ENCODE measurements at places on chromosomes 4 and X. TPM values are rescaled to one million over a fixed set of nuclear protein-coding genes. Genes with fewer than 3 reads are reported as not detected.

GAGE2A gene
- not detected for total RNA-seq

SHROOM4 gene
- total RNA-seq: not detected

DNA sequence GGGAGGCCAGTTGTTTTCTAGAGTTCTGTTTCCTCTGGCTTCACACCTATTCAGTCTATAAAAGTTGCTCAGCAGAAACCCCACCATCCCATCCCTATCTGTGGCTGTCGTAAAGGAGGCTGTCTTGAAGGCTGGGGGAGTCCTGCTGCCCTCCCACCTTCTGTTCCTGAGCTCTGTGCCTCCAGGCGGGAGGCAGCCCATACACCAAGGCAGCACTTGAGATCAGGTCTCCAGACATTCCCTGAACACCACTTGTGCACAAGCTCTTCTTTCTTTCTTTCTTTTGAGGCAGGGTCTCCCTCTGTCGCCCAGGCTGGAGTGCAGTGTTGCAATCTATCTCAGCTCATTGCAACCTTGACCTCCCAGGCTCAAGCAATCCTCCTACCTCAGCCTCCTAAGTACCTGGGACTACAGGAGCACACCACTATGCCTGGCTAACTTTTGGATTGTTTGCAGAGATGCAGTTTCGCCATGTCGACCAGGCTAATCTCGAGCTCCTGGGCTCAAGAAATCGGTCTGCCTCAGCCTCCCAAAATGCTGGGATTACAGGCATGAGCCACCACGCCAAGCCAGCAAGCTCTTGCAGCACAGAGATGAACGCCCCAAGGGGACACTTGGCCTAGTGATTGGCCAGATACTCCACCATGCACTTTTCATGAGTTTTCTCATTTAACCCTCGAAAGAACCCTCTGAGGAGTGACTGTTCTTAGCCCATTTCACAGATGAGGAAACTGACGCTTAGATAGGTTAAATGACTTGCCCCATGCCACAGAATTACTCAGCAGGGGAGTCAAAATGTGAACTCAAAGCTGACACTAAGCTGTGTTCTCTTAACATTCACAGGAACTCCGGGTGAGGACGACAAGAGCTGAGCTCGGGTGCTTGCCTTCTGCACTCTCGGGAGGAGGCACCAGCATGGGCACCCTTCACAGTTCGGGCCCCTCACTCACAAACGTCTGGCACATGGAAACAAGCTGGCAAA lies 55.8 kb upstream of the ENPP6 start:
- H3K4me1 ChIP-seq: peaks cover 39% of the 10 kb centered on the region
- peaks cover 9% of the 10 kb centered on the region for H3K36me3 ChIP-seq
- no peak for DNase-seq
- H3K27ac ChIP-seq: peak overlapping the region; percentile 91
- peaks cover 1% of the 10 kb centered on the region for H3K27me3 ChIP-seq

- H3K4me1 ChIP-seq: peaks cover 11% of the 10 kb centered on the region
- no peak overlapping the region for H3K4me3 ChIP-seq
- H3K27ac ChIP-seq: no peak overlapping the region
- H3K27me3 ChIP-seq: peaks cover 9% of the 10 kb centered on the region
These were observed 3.0 kb upstream of the HTRA3 start for GRCh38 chr4:8266508-8266907.

DNA sequence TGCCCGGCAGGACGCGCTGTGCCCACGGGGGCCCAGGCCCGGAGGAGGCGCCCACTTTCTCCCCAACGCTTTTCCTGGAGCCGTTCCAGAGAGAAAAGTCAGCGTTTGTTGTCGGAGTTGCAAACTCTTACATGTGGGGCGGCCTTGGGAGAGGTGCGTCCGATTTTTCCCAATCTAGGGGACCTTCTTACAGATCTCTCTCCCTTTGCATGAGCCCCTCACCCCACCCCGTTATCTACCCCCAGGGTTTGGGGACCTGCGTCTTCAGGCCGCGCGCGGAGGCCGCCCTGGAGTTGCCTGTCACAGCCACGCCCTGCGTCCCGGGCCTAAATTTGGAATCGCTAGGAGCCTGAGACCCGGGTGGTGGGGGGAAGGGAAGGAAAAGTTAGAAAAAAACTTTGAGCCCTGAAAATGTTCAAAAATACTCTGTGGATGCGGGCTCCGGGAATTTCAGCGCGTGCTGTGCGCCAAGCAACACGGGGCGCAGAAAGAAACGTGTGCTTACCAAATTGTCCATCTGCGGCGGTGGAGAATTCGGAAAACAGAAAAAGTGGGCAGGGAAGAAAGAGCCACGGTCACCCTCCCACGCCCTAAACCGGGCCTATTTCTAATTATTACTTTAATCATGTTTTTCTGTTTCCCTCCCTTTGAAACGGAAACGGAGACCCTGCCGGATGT lies 587 bp downstream of the CD99 start:
- H3K27ac ChIP-seq: peak overlapping the region; percentile 97
- DNase-seq: peak; percentile 41
- H3K27me3 ChIP-seq: peaks cover 8% of the 10 kb centered on the region
- H3K36me3 ChIP-seq: peaks cover 39% of the 10 kb centered on the region
- H3K4me3 ChIP-seq: peak overlapping the region; percentile 99

DNA sequence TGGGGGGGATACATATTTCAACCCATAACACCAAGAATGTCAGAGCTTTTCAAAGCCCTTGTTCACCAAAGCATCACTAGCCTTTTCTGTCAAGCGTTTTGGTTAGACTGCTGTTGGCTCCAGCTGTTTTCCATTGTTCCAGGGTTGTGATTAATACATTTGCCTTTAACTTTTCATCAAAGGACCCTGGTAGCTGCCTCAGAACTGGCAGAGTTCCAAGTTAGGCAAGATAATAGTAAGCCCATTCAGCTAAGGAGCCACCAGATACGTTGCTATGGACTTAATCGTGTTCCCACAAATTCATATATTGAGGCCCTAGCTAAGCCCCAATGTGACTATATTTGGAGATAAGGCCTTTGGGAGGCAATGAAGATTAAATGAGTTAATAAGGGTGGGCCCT lies 37.1 kb downstream of the ENOPH1 start:
- peaks cover 20% of the 10 kb centered on the region for H3K4me1 ChIP-seq
- H3K27ac ChIP-seq: no peak overlapping the region
- peaks cover 2% of the 10 kb centered on the region for H3K27me3 ChIP-seq
- H3K4me3 ChIP-seq: no peak overlapping the region
- DNase-seq: no peak

- H3K4me1 ChIP-seq: no peaks in the 10 kb centered on the region
- DNase-seq: no peak
- H3K36me3 ChIP-seq: peaks cover 5% of the 10 kb centered on the region
These were observed 1.0 kb downstream of the SHISA3 start for GRCh38 chr4:42398171-42398870.

- H3K4me1 ChIP-seq: peaks cover 26% of the 10 kb centered on the region
- DNase-seq: peak; percentile 13
- H3K27me3 ChIP-seq: peaks cover 2% of the 10 kb centered on the region
- H3K27ac ChIP-seq: peak overlapping the region; percentile 57
- peak overlapping the region; percentile 37 for H3K4me3 ChIP-seq
These were observed 2.6 kb downstream of the PHKA2 start for GRCh38 chrX:18981124-18981807.

ADH1C gene
- not detected for total RNA-seq

DNA sequence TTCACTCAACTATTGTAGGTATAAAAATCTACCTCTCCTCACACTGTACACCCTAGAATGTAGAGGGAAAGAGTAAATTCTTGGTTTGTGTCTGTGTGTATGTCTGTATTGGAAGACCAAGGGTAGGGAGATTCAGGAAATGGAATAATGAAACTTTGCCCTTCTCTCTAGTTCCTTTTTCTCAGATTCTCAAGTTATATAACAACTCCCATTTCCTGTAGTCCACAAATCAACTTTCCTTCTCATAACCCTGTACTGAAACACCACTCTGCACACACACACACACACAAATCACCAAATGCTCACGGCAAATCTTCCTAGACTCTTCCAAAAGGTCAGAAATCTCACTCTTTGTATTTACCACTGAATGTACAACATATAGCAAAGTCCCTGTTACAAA lies 824.5 kb upstream of the DIAPH2 start:
- no peak overlapping the region for H3K4me3 ChIP-seq
- H3K27me3 ChIP-seq: no peaks in the 10 kb centered on the region
- H3K36me3 ChIP-seq: no peaks in the 10 kb centered on the region
- H3K27ac ChIP-seq: no peak overlapping the region
- H3K4me1 ChIP-seq: no peaks in the 10 kb centered on the region
- no peak for DNase-seq

EMCN gene
- total RNA-seq: 0.48 TPM

DNA sequence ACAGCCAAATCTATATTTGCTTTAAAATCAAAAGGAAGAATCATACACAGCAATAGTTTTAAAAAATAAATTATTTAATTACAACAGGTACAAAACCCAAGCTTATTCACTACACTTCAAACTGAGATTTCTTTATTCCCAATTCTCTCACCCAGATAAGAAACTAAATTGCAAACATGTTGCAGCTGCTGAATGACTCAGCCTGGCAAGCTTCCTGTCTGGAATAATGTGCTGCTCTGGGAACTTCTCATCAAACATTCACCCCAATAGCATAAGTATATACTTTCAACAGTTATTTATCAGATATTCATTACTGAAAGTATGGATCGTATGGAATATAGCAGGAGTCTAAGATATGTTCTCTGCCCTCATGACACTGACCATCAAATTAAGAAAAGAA lies 43.0 kb upstream of the GABRA2 start:
- H3K4me1 ChIP-seq: no peaks in the 10 kb centered on the region
- H3K27me3 ChIP-seq: no peaks in the 10 kb centered on the region
- H3K4me3 ChIP-seq: no peak overlapping the region
- no peak overlapping the region for H3K27ac ChIP-seq
- H3K36me3 ChIP-seq: no peaks in the 10 kb centered on the region

GRCh38 chrX:126655061-126655460 lies 102.4 kb upstream of the DCAF12L1 start:
- no peaks in the 10 kb centered on the region for H3K4me1 ChIP-seq
- no peak overlapping the region for H3K4me3 ChIP-seq
- H3K36me3 ChIP-seq: no peaks in the 10 kb centered on the region

MTTP gene
- total RNA-seq: not detected

DNA sequence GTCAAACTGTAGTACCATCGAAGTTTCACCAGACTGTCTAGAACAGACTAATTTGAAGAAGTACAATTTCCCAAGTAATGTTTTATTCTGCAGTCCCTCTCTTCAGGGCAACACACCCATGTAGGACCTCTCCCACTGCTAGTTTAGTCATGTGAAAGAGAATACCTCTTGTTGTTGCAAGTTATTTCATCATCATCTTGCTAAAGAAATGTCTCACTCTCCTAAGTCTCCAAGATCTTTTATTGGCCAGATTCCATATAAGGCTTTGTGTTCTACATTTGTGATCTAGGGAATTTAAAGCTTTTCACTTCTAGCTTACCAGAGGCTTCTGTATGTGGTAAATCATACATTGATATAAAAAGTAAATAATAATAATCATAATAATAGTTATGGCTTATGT lies 745.3 kb upstream of the MAGEB2 start:
- no peaks in the 10 kb centered on the region for H3K27me3 ChIP-seq
- no peak overlapping the region for H3K4me3 ChIP-seq
- H3K4me1 ChIP-seq: no peaks in the 10 kb centered on the region
- peak; percentile 1 for DNase-seq

EGFL6 gene
- not detected for total RNA-seq

DNA sequence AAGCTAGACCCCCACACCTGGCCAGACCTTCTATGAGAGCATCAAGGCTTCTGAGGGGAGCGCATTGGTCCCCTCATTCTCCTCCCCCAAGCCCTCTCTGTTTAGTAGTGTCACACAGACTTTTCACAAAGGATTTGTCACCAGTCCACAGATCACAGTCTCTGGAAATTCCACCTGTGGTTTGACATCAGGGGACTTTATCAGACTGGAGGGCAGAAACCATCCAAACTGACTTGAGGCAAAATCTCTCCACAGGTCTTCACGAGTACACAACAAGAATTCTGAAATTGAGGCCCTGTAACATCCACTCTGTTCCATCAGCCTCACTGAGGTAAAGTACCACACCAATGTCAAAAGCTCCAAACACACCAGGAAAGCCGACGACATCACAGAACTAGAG lies 112.5 kb downstream of the SH3KBP1 start:
- no peaks in the 10 kb centered on the region for H3K27me3 ChIP-seq
- no peaks in the 10 kb centered on the region for H3K36me3 ChIP-seq
- no peak for DNase-seq

DNA sequence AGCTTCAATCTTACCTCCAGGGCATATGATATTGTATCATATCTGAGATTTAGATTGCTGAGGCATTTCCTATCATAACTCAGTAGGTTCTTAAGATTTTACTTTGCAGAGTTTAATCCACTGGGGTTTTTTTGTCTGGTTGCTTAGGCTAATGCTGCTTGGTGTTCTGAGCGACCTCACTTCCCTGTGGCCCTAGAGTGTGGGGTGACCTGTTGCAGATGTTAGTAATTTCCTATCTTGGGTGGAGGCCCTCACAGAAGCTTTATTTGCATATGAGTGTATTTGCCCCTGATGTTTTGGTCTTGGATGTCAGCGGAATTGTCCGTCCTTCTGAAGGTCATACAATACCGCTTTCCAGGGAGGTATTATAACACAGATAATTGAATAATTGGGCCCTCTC lies 137.1 kb downstream of the NDST3 start:
- peaks cover 2% of the 10 kb centered on the region for H3K27me3 ChIP-seq
- no peak overlapping the region for H3K4me3 ChIP-seq
- peaks cover 58% of the 10 kb centered on the region for H3K4me1 ChIP-seq
- no peak overlapping the region for H3K27ac ChIP-seq
- no peak for DNase-seq

Measured in HFFc6 (cell line).